ENCODE measurements at places on chromosomes 3 and 15.
A peak's percentile ranks its signal among the peaks of the same experiment; 100 is the strongest.

- DNase-seq, result no peak
Measured at GRCh38 chr3:64037084-64037483, 13.8 kb upstream of the PSMD6 start.

GRCh38 chr3:188178293-188178936 lies 24.5 kb downstream of the LPP start:
- no peak for DNase-seq

DNA sequence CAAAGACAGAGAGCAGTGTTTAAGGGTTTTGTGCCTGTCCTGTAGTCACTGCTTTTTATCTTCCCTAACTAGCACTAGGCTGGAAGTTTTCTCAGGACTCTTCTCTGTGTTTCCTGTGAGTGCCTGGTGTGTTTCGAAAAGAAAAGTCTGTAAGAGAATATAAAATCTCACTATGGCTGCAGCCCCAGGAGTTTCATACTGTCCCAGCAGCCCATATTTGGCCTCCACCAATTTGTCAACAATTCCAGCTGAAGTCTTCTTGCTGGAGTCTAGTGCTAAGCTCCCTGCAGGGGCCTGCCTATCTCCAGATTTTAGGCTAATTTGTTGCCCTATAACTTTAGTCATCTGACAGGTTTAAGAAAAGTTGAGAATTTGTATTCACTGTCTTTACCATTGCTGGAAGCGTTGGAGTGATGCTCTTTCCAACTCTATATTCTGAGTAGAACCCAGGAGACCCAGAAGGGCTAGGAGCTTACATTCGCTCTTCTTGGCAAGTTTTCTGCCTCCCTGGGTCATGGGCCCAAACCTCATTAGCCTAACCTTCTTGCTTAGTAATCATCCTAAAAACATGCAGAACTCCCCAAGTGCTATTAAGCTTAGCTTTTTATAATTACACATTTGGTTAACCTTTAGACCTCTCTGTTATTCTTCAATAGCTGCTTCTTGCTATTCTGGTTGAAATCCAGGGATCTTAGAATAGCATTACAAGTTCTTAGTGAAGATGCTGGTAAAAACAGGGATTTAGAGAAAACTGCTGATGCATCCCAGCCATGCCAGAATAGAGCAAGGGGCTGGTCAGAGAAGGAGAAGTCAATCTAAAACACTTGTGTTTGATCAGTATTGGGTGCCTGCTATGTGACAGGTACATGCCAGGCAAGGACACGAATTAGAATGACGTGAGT lies 283.1 kb downstream of the NEK10 start:
- DNase-seq, result no peak

DNA sequence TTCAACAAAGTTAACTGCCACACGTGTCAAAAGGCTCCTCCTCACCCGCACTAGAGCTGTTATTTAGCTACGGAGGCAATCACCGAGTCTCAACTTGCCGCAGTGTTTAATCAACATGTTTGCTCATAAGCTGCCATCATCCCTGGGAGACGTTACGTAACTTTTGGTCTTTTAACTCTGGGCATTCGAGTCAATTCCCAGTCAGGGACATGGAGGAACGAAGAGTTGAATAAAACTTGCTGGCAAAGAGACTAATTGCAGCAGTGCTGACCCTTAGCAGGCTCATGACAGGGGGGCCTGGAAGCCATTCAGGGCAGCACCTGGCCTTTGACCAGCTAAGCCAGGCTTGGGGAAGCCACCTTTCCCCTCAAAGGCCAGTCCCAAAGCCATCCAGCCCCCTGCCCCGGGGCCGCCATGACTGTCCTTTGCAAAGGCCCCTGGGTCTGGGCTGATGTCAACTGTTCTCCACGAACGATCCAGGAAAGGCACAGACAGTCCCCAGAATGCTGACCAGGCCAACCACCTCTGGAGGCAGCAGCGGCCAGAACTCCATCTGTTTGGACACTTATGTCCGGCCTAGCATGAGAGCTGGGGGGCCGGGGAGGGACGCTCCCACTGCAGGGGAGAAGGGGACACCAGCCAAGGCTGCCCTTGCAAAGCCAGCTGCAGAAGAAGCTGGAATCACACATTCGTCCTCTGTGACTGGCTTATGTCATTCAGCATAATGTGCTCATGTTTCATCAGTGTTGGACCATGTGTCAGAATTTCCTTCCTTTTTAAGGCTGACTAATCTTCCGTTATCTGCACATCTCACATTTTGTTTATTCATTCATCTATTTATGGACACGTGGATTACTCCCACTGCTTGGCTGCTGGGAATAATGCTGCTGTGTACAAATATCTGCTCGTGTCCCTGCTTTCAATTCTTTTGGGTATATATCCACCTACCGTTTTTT lies 43.7 kb downstream of the PCSK6 start:
- DNase-seq, result no peak

- DNase-seq, result peak; percentile 47
Measured at GRCh38 chr3:192494174-192494573, 233.2 kb downstream of the FGF12 start.

DNA sequence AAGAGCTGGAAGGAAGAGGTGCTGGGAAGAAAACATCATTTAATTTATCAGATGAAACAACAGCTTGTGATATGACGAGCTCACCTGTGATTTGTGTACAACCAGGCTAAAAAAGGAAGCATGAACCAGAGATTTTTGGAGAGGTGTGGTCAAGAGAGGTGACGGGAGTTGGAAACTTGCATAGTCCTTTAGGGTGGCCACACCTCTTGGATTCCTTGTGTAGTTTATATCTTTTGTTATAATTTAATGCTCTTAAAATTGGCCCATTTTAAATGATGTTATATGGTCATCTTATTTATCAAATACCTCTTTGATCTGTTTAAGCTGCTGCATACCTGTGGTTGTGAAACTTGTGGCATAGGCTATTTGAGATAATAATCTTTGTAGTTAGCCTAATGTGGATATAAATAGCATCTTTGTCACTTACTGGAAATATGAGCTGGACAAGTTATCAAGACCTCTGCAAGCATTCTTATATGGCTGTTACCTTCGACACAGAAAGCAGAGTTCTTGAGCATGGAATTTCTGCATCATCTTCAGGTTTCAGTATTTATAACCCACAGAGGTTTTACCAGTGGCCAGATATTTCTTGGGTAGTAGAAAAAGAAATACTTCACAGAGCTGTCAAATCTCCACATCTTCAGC lies 49.1 kb downstream of the IL1RAP start:
- no peak for DNase-seq

- DNase-seq, result no peak
Measured at GRCh38 chr3:158395421-158395820, 175.6 kb upstream of the MLF1 start.

DNA sequence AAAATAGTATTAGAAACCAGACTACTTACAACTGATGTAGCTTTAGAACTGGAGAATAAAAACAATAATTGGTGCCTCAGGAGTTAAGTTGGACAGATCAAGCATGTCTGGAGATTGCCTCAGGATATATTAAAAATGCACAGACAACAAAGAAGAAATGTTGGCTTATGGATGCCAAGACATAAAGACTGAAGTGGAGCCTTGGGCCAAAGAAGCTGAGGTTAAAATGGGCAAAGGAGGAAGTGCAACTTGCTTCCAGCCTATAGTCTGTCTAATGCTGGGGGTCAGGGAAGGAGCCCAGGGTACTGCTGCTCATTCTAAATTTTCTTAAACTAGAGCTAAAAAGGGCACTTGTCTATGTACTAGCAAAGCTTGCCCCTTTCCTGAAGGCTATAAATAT lies 77.5 kb downstream of the ESYT3 start:
- DNase-seq, result no peak

DNA sequence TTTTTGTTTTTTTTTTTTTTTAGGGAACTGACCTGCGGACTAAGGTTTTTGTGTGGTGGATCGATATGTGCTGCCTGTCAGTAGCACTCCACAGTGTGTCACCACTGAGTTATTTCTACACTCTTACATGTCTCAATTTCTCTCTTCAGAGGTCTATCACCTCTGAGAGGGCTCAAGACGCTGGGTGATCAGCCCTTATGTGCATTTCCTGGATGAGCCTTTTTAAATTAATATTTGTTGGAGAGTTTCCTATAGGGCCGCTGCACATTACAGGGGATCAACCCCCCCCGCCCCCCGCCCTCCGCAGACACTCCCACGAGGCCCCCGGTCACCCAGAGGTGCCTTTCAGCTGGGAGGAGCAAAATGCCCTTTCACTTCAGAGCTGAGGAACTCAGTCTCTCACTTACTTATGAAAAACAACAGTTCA lies 34.5 kb upstream of the AP4E1 start:
- DNase-seq, result no peak

- no peak for DNase-seq
Measured at GRCh38 chr3:158443632-158444031, 127.4 kb upstream of the MLF1 start.

GRCh38 chr3:4752201-4753072 lies 226.8 kb upstream of the BHLHE40 start:
- no peak for DNase-seq

DNA sequence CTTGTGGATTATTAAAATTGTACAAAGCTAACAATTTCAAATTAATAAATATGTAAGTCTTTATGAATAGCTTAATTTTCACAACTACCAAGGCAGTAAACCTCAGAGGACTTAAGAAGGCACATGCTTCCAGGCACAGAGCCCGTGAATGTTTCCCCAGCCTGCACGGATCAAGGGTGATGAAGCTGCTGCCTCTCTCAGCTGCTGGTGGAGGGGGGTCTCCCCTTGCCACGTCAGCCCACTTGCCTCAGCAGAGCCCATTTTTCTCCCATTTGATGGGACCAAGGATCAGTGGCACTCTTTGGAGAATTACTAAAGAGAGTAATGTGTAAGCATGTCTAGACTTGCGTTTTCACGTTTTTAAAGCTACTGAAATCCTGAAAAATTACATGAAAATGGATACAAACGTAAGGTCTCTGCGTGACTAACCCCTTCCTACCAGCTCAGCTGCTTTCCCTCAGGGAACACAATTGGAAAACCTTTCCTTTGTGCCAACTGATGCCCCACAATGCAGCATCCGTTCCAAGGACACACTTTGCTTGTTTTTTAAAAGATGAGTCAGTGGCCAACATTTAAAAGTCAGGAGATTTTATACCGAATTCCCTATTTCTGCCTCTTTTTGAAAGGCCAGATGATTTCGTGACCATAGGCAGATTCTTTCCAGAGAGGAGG lies 494.1 kb downstream of the GABRG3 start:
- DNase-seq, result no peak

DNA sequence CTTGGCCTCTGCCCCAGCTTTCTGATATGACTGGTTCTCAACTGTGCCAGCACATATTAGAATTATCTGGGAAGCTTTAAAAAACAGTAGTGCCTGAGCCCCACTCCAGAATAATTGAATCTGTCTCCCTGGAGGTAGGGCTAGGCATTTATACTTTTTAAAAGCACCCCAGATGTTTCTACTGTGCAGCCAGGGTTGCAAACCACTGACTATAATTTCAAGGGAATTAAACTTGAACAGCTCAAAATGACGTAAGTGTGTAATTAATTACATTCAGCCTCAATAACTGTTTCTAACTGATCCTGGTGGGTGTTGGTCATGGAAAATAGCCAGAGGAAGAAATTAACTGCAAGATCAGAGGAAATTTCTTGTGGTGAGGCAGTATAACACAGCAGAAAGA lies 4.4 kb upstream of the IRAK2 start:
- DNase-seq, result no peak

- DNase-seq, result no peak
Measured at GRCh38 chr3:9402410-9403228, 5.2 kb downstream of the SETD5 start.

- peak; percentile 35 for DNase-seq
Measured at GRCh38 chr3:89314454-89315098, 207.2 kb downstream of the EPHA3 start.

- no peak for DNase-seq
Measured at GRCh38 chr3:164918905-164919304, 159.4 kb downstream of the SI start.

- no peak for DNase-seq
Measured at GRCh38 chr3:15081960-15082664, 16.8 kb downstream of the RBSN start.

GRCh38 chr3:52539010-52539653 lies 2.7 kb downstream of the UQCC5 start:
- DNase-seq, result no peak

- DNase-seq, result no peak
Measured at GRCh38 chr3:171093462-171093861, 66.9 kb upstream of the SLC2A2 start.

GRCh38 chr3:67414740-67415139 lies 239.7 kb downstream of the SUCLG2 start:
- DNase-seq, result no peak

GRCh38 chr3:142638291-142638690 lies 42.1 kb downstream of the PLS1 start:
- no peak for DNase-seq

DNA sequence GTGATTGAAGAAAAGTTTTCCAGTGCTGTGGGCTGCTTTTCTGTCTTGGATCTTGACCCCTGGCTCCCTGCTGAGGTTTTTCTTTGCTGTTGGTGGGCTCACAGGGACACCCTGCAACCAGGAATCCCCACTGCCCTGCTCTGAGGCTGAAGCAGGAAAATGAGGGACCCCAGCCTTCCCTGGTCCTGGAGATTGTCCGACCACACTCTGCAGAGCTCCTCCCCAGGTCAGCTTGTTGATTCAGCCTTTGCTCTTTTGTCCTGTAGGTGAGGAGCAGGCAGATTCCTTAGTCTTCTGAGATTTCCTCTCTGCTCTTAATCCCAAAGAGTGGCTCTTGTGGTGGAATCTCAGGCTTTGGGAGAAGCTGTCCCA lies 194.5 kb downstream of the RPLP1 start:
- DNase-seq, result no peak

DNA sequence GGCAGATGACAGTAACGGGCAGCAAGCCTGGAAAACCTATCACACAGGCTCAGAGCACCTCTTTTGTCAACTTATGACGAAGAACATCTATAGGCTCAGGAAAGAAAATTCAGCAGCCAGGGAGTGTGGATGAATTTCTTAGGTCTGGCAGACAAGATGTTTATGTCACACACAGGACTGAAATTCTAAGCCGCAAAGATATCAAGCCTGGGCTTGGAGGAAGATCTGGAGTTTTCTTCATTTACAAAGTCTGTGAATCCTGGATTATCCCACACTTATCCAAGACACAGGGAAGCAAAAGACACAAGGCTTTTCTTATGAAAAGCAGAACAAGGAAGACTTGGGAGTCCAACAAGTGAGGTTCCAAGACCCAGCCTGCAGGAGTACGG lies 23.4 kb upstream of the CHCHD6 start:
- DNase-seq, result no peak

- no peak for DNase-seq
Measured at GRCh38 chr3:152232001-152232400, 36.7 kb upstream of the MBNL1 start.

DNA sequence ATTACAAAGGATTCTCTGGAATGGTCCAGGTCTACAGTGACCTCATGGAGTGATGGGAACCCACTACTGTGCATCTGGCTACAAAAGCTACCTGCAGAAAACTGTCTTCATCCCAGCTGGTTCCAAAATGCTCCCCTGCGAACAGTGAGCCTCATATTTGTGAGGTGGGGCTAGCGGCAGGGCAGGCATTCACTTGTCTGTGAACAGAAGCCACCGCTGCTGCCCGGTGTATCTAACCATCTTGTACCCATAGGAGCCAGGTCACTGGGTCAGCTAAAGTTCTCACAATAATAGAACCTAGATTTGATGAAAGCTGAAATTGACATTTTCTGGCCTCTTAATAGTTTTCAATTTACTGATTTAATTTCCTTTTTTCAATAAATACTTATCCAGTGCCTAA lies 150.7 kb downstream of the KLF13 start:
- DNase-seq, result no peak

GRCh38 chr3:140453750-140454149 lies 224.1 kb upstream of the TRIM42 start:
- DNase-seq, result no peak
